ENCODE measurements at places on chromosomes 2 and 18.

DNA sequence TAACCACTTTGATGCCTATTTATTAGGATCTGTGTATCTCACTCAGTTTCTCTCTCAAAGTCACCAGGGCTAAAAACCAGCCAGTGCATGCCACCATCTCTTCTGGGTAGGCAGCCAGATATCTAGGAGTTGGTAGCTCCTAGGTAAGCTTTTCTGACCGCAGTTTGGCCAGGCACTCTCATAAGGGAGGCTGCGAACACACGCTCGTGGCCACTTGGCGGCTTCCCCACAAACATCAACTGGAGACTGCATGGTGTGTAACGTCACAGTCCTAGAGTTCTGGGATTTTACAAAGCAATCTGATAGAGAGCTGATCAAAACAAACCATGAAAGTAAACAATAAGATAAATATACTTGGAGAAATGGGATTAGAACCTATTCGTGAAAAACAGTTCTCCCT, 424.3 kb upstream of the ACVR2A start:
- DNase-seq, result no peak
- no peak overlapping the region for H3K4me3 ChIP-seq
- H3K27ac ChIP-seq, result no peak overlapping the region
- H3K36me3 ChIP-seq, result no peaks in the 10 kb centered on the region
- H3K27me3 ChIP-seq, result no peaks in the 10 kb centered on the region

- H3K27me3 ChIP-seq, result no peaks in the 10 kb centered on the region
- no peak for DNase-seq
- no peak overlapping the region for H3K27ac ChIP-seq
- no peaks in the 10 kb centered on the region for H3K36me3 ChIP-seq
- H3K4me1 ChIP-seq, result peaks cover 2% of the 10 kb centered on the region
- H3K4me3 ChIP-seq, result no peak overlapping the region
Observed at GRCh38 chr2:68057658-68058396, 5.0 kb downstream of the C1D start.

- DNase-seq, result no peak
- no peak overlapping the region for H3K4me3 ChIP-seq
- no peaks in the 10 kb centered on the region for H3K36me3 ChIP-seq
- H3K27ac ChIP-seq, result no peak overlapping the region
- no peaks in the 10 kb centered on the region for H3K27me3 ChIP-seq
- no peaks in the 10 kb centered on the region for H3K4me1 ChIP-seq
Observed at GRCh38 chr18:62348474-62348873, 23.4 kb downstream of the TNFRSF11A start.

- H3K4me1 ChIP-seq, result no peaks in the 10 kb centered on the region
- H3K27ac ChIP-seq, result no peak overlapping the region
- no peaks in the 10 kb centered on the region for H3K27me3 ChIP-seq
- no peak for DNase-seq
- no peaks in the 10 kb centered on the region for H3K36me3 ChIP-seq
Observed at GRCh38 chr2:134667541-134667940, 51.3 kb downstream of the TMEM163 start.

DNA sequence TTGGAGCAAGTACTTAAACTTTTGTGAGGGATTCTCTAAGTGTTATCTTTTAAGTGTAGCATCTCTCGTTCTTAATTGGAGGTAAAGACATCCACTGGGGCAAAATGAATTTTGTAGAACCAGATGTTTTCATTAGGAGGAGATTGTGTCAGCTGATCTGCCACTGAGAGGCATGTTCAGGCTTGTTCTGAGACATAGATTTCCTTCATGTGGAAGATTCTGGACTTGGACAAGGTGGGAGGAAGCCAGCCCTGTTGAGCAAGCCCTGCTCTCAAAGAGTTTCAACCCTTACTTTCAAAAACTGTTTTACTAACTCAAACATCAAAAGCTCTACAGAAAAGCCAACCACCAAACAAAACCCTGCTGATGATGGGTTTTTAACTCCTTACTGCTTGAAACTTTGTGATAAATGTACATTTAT, 6.5 kb downstream of the MAP4K4 start:
- DNase-seq, result no peak
- peaks cover 3% of the 10 kb centered on the region for H3K4me1 ChIP-seq
- no peaks in the 10 kb centered on the region for H3K36me3 ChIP-seq
- no peaks in the 10 kb centered on the region for H3K27me3 ChIP-seq

- no peak for DNase-seq
- no peaks in the 10 kb centered on the region for H3K27me3 ChIP-seq
- no peak overlapping the region for H3K4me3 ChIP-seq
- no peak overlapping the region for H3K27ac ChIP-seq
- H3K36me3 ChIP-seq, result no peaks in the 10 kb centered on the region
- H3K4me1 ChIP-seq, result no peaks in the 10 kb centered on the region
Observed at GRCh38 chr18:72427721-72428120, 116.4 kb downstream of the CBLN2 start.

DNA sequence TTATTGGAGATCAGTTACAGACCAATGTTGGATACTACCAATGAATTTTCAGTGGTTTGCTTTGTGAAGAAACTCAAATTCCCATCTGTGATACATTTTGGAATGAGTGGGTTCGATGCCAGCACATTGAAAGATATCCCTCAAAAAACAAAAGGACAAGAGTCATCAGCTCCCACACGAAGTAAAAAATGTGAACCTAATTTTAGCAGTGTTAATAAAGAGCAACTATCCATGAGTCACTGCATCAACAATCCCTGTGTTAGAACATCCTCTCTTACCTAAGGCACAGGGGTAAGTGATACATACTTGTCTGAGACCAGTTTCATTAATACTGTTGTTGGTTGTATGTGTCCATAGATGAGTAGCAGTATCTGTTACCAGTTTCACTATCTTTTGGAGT, 551.8 kb upstream of the SOX11 start:
- DNase-seq, result no peak
- H3K36me3 ChIP-seq, result no peaks in the 10 kb centered on the region
- no peak overlapping the region for H3K4me3 ChIP-seq
- H3K27ac ChIP-seq, result no peak overlapping the region
- no peaks in the 10 kb centered on the region for H3K27me3 ChIP-seq
